ENCODE measurements at places on chromosomes 1 and 21.

DNA sequence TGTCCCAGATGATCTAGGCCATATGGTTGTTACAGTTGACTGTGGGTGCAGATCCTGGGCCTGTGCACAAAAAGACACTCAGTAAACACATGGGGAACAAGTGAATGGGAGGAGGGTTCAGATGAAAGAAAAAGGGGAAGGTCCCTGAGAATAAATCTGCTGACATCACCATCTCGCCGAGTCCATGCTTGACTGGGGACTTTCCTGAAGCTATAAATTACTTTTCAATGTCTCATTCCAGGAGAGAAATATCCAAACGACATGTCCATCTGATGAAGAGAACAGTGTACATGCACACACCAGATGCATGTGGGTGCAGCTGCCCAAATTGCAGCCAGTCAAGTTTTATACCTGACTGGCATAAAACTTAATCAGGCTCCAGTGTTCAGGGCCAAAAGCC lies 109.0 kb downstream of the HIVEP3 start:
- DNase-seq, result no peak

- no peak for DNase-seq
Observed at GRCh38 chr1:92481971-92482664, 4.6 kb downstream of the GFI1 start.

DNA sequence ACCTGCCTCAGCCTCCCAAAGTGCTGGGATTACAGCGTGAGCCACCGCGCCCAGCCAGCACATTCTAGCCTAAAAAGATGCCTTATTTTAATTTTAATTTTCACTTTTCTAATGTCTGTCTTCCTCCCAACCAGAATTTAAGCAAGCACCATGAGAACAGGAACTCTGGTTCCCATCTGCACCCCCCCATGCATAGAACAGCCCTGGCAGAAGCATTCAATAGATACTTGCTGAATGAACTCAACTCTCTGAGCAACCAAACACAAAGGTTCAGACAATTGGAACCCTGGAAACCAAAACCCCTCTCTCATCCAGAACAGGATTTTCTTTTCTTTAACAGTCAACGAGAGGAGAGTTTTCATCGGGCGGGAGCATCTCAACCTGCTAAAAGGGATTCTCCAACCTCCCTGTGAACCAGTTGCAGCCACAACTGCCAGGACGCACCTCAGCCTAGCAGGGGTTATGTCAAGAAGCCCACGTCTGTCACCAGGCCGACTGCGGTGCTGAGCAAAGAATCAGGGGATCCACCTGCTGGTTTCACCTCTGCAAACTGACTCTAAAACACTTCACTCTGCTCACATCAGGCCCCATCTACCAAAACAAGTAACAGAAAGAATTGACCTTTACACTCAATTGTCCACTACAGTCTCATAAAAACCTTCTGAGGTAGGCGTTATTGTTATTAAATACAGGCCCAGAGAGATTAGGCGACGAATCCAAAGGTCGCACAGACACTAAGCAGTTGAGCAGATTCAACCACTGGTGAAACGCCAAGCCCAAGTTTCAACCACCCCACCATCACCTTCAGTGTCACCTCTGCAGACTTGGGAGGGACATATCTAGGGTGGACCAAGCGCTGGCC lies 1.7 kb downstream of the KIAA2013 start:
- DNase-seq, result no peak

- DNase-seq, result no peak
Observed at GRCh38 chr1:180260541-180260940, 30.5 kb downstream of the LHX4 start.

DNA sequence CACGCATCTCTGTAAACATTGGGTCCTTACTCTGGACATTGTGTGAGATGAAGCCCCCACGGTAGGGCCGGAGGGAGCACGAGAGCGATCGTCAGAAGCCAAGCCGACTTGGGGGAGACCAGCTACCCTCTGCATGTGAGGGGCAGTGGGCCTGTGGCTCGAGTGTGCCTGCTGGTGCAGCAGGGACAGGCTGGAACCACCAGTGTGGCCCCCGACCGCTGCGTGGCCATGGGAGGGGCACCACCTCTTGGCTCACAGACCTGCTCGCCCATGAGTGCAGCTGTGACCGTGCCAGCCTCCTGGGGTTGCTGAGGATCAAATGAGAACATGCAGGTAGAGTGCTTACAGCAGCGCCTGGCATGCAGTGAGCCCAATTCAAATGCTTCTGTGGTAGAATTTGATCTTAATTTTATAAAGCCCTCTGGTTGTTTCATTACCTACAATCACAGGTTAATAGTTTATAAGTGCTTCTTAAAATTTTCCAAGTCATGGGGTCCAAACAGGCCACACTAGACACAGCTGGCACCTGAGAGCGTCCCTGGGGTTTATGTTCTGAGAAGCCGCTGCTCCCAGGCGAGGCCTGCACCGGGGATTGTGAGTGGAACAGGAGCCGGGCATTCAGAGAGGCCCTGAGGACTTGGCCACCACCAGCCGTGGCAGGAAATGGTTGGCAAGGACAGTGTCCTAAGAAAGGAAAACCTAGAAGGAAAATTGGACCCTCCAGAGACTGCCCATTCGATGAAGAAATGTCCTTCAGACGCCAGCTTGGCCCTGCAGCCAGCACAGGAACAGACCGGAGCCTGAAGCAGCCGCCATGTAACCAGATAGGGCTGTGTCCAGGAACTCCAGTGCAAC lies 22.6 kb upstream of the ADARB1 start:
- no peak for DNase-seq

GRCh38 chr1:13893409-13893821 lies 193.4 kb downstream of the PRDM2 start:
- DNase-seq, result no peak

- no peak for DNase-seq
Observed at GRCh38 chr1:37001703-37002102, 32.6 kb downstream of the GRIK3 start.
